ENCODE measurements at places on chromosomes 16 and 17.

DNA sequence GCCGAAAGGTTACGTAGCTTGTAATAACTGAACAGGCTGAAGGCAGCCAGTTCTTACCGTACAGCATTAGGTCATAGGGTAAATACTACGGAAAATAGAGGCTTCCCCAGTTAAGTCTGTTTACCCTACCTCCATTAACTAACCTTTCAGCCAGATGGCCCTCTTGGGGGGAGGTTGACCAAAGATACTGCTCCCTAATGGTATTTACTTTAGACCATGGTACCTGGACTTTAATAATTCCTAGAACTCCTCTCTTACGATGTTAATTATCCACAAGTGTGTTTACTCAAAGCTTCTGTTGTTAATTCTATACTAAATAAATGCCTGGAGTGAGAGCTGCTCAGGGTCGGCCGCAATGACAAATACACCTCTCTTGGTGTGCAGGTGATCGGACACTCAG, 9.8 kb upstream of the ADAT1 start:
- no peak for DNase-seq

- DNase-seq: no peak
These were observed 133.3 kb downstream of the ZNF778 start for GRCh38 chr16:89350701-89351380.

DNA sequence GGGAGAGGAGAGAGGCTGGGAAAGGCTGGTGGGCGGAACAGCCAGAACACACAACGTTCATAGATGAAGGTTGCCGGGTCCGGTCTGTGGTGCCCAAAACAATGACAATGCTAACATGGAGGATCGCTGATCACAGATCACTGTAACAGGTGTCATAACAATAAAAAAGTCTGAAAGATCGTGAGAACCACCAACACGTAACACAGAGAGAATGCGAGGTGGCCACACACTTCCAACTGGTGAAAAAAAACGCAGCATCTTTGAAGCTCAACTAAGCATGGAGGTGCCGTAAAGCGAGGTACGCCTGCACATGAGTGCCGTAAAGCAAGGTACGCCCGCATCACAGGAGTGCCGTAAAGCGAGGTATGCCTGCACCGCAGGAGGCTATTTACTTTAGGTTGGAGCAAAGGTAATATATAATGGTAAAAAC, 42.3 kb downstream of the ABR start:
- no peak for DNase-seq

DNA sequence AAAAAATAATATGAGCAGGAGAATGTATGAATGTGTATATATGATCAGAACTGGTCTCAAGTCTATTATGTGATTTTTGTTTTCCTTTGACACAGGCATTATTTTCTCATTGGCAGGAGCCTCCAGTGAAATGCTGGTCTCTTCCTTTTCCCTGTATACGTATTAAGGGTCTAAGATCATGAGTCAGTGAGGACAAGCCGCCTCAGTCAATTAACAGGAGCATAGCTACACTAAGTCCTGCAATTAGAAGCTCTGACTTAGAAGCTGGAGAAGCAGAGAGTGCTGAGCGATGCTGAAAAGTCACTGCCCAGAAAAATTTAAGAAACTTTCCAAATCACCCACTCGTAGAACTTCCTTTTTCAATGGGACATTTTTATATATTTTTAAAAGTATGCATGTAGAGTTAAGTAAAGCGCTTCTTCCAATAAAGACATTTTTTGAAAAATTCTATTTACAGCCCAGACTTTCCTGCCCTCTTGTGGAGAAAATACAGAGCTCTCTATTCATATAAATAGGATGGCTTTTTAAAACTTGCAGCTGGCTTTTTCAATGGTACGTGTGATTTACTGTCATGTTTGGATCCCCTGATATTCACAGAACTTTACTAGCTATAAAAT, 70.2 kb upstream of the PSMD7 start:
- DNase-seq: no peak

GRCh38 chr16:12201216-12201615, 224.7 kb downstream of the SNX29 start:
- no peak for DNase-seq

Data from adrenal gland (tissue), 19 donors.